Upper lobe of left lung (tissue), 6 donors: ENCODE measurements at places on chromosomes 11 and 22. TPM values are rescaled to one million over a fixed set of nuclear protein-coding genes. Genes with fewer than 3 reads are reported as not detected.

The KCNK4 gene
- not detected for total RNA-seq

The ESAM gene
- total RNA-seq, result 177 TPM

GRCh38 chr11:36053862-36054261 lies 110.0 kb downstream of the LDLRAD3 start:
- H3K27me3 ChIP-seq, result no peaks in the 10 kb centered on the region
- DNase-seq, result no peak
- no peak overlapping the region for H3K4me3 ChIP-seq
- H3K27ac ChIP-seq, result no peak overlapping the region

DNA sequence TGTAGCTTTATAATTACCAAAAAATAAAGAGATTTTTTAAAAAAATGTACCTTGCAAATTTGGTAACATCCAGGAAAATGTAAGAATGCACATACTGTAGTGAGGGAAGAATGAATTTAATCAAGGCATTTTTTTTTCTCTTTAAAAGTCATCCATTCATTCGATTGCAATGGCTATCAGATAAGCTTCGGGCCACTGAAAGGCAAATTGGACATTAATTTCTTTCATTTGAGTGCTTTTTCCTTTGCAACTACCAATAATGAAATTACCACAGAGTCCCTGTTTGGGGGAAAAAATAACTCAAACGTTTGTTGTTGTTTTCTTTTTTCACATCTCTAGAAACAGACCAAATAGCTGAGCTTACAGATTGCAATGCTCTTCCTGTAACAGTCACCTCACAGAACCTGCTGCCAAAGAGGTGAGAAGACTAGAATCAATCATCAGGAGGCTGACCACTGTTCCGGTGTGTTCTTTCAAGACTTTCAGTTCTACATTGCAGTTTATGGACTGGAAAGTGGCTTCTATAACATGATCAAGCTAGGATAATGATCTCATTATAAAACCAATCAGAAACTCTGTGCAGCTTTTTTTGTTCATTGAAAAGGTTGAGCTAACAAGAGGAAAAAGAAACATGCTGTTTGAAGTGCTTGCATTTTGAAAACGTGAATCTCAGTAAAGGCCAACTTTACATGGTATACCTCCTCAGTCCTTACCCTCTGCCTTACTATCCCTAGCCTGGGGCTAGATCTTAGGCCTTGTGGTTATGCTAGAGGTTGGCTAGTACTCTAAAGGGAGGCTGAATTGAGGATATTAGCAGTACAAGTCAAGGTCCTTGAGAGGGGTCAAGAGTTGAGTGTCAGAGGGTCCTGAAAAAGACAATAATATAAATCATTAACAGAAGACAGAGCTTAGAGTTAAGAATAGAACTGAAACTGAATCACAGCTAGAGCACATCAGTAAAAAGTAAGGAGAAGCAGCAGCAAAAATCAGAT lies 1276.1 kb downstream of the LRRC4C start:
- DNase-seq, result no peak
- H3K27ac ChIP-seq, result no peak overlapping the region
- no peaks in the 10 kb centered on the region for H3K36me3 ChIP-seq
- no peaks in the 10 kb centered on the region for H3K27me3 ChIP-seq
- H3K4me1 ChIP-seq, result no peaks in the 10 kb centered on the region

- peak; percentile 87 for DNase-seq
- H3K27me3 ChIP-seq, result peaks cover 25% of the 10 kb centered on the region
- H3K4me3 ChIP-seq, result peak overlapping the region; percentile 37
Observed at GRCh38 chr11:13009921-13010748, 1.0 kb downstream of the RASSF10 start.

GRCh38 chr22:47437110-47437509 lies 674.7 kb downstream of the TBC1D22A start:
- no peak overlapping the region for H3K4me3 ChIP-seq
- no peak for DNase-seq
- no peaks in the 10 kb centered on the region for H3K27me3 ChIP-seq
- no peaks in the 10 kb centered on the region for H3K4me1 ChIP-seq
- no peaks in the 10 kb centered on the region for H3K36me3 ChIP-seq

DNA sequence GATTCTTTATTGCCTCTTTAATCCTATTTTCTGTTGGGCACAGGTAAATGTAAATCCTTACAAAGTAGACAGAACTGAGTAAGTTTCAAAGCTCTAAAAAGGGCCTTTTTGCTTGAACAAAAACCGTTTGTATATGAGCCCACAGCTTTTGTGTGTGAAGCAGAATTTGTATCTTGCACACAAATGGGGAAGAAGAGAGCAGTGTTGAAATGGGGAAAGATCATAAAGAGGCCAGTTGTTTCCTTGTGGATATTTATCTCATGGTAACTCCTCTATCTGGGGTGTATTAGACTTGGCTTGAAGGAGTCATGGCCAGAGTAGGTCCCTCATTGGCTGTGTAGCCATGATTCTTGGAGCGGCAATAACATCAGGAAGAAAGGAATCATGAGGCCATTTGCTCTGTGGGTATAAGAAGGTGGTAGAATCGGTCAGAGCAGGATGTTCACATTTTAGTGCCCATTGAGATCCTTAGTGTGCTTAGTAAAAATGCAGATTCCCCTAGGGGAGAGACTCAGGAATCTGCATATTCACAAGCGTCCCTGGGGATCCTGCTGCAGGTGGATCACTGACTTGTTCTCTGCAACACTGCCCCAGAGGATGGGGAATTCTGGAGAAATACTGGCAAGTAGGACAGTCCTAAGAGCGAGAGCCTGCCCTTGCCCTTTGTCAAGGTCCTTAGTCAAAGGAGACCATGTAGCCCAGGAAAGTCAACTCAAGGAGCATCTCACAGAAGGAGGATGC lies 126.5 kb downstream of the LDLRAD3 start:
- no peaks in the 10 kb centered on the region for H3K27me3 ChIP-seq
- peaks cover 17% of the 10 kb centered on the region for H3K4me1 ChIP-seq
- no peak overlapping the region for H3K27ac ChIP-seq
- no peak overlapping the region for H3K4me3 ChIP-seq
- DNase-seq, result no peak

DNA sequence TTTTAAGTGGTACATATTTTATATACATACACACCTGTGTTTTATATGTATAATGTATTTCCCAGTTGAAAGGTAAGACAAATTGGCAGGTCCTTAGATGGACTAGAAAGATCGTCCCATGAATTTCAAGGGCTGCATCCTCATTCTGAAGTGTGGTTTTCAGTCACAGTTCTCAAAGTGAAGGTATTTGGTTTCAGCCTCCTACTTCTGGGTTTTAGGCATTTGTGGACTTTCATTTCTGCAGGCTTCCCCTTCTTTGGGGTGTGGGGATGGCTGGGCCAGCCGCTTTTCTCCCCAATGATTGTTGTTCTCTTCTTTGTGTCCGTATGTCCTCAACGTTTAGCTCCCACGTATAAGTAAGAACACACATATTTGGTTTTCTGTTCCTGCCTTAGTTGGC lies 10.0 kb downstream of the DCPS start:
- no peak overlapping the region for H3K27ac ChIP-seq
- H3K36me3 ChIP-seq, result peaks cover 7% of the 10 kb centered on the region
- DNase-seq, result no peak
- no peaks in the 10 kb centered on the region for H3K27me3 ChIP-seq
- peaks cover 29% of the 10 kb centered on the region for H3K4me1 ChIP-seq
